ENCODE measurements at places on chromosomes 4 and X. TPM values are rescaled to one million over a fixed set of nuclear protein-coding genes. Genes with fewer than 3 reads are reported as not detected.

Gene LONRF3
- 0.36 TPM for total RNA-seq

Gene FRMD7
- 1.5 TPM for total RNA-seq

Gene SPANXN2
- total RNA-seq, result not detected

Gene LRAT
- total RNA-seq, result not detected

Gene VAMP7
- 49.9 TPM for total RNA-seq

Data from osteoblast (primary cell).